Transverse colon (tissue), 4 donors: ENCODE measurements at places on chromosomes 12 and 14. TPM values are rescaled to one million over a fixed set of nuclear protein-coding genes. Genes with fewer than 3 reads are reported as not detected.

- no peak overlapping the region for H3K4me3 ChIP-seq
- peaks cover 7% of the 10 kb centered on the region for H3K4me1 ChIP-seq
- DNase-seq = no peak
- no peaks in the 10 kb centered on the region for H3K27me3 ChIP-seq
- no peak overlapping the region for H3K27ac ChIP-seq
- no peaks in the 10 kb centered on the region for H3K36me3 ChIP-seq
These were observed 80.1 kb downstream of the CHST11 start for GRCh38 chr12:104536841-104537240.

GRCh38 chr12:6532927-6533652 is 1.2 kb upstream of the GAPDH start:
- no peaks in the 10 kb centered on the region for H3K27me3 ChIP-seq
- peak; percentile 73 for DNase-seq
- peaks cover 33% of the 10 kb centered on the region for H3K4me1 ChIP-seq
- H3K36me3 ChIP-seq = no peaks in the 10 kb centered on the region
- H3K4me3 ChIP-seq = peak overlapping the region; percentile 72

- no peak overlapping the region for H3K4me3 ChIP-seq
- H3K27me3 ChIP-seq = no peaks in the 10 kb centered on the region
- no peak for DNase-seq
- peaks cover 19% of the 10 kb centered on the region for H3K4me1 ChIP-seq
These were observed 12.8 kb downstream of the DIP2B start for GRCh38 chr12:50517421-50518048.

The GUCY2C gene
- total RNA-seq = 69.4 TPM

- no peak overlapping the region for H3K4me3 ChIP-seq
- no peak overlapping the region for H3K27ac ChIP-seq
- H3K4me1 ChIP-seq = peaks cover 9% of the 10 kb centered on the region
- no peaks in the 10 kb centered on the region for H3K27me3 ChIP-seq
- DNase-seq = no peak
- no peaks in the 10 kb centered on the region for H3K36me3 ChIP-seq
These were observed 1117.6 kb upstream of the TMEM132C start for GRCh38 chr12:127149226-127149964.

DNA sequence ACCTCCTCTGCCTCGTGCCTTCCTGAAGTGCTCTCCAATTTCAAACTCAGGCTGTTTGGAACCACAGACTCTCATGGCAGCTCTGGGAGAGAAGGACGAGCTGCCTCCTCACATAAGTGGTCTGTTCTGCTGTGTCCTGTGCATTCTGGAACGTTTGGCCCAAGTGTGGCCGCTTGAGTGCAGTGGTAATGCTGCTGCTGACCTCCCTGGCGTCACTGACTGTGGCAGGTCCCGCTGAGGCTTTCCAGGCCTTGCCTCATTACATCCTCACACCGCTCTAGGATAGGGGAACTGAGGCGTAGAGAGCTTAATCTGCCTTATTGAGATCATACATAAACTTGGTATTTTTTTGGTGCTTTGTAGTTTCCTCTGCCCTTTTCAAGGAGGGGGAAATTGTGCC is 14.2 kb downstream of the CCDC92 start:
- H3K36me3 ChIP-seq = no peaks in the 10 kb centered on the region
- no peaks in the 10 kb centered on the region for H3K27me3 ChIP-seq
- no peak overlapping the region for H3K4me3 ChIP-seq
- no peak for DNase-seq
- peaks cover 24% of the 10 kb centered on the region for H3K4me1 ChIP-seq

- peaks cover 3% of the 10 kb centered on the region for H3K4me1 ChIP-seq
- DNase-seq = no peak
- no peak overlapping the region for H3K4me3 ChIP-seq
- H3K27me3 ChIP-seq = no peaks in the 10 kb centered on the region
These were observed 27.5 kb downstream of the ADGRD1 start for GRCh38 chr12:130981074-130981742.

DNA sequence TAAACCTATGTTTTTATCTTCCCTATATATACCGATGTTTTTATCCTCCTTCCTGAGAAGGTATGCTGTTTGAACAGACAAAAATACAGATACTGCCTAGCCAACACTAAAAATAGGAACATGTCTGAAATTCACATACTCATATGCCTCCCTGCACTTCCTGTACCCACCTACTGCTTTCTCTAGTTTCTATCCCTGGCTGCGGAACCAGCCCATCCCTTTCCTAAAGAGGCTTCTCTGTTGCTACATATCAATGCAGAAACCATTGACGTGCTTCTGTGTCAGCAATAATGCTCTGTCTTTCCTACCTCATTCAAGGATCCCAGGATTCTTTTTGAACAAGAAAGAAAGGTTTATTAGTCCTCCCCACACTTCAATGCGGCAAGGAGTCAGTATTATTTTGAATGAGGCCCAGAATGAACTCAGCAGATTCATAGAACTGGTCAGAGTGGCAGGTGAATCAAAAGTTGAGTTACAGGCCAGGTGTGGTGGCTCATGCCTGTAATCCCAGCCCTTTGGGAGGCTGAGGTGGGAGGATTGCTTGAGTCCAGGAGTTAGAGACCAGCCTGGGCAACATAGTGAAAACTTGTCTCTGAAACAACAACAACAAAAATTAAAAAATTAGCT is 67.8 kb upstream of the NAP1L1 start:
- H3K27me3 ChIP-seq = no peaks in the 10 kb centered on the region
- no peaks in the 10 kb centered on the region for H3K36me3 ChIP-seq
- H3K4me3 ChIP-seq = no peak overlapping the region
- peak; percentile 8 for DNase-seq
- no peak overlapping the region for H3K27ac ChIP-seq
- H3K4me1 ChIP-seq = no peaks in the 10 kb centered on the region

- H3K27ac ChIP-seq = no peak overlapping the region
- H3K27me3 ChIP-seq = peaks cover 100% of the 10 kb centered on the region
- H3K4me3 ChIP-seq = no peak overlapping the region
These were observed 2.0 kb upstream of the SIX1 start for GRCh38 chr14:60651086-60651795.

- H3K27ac ChIP-seq = peak overlapping the region; percentile 94
- H3K36me3 ChIP-seq = no peaks in the 10 kb centered on the region
- H3K4me3 ChIP-seq = no peak overlapping the region
These were observed 980 bp upstream of the LTBR start for GRCh38 chr12:6382982-6383381.

- H3K4me3 ChIP-seq = no peak overlapping the region
- H3K36me3 ChIP-seq = no peaks in the 10 kb centered on the region
- no peak for DNase-seq
- no peak overlapping the region for H3K27ac ChIP-seq
- no peaks in the 10 kb centered on the region for H3K4me1 ChIP-seq
These were observed 36.8 kb downstream of the CCDC177 start for GRCh38 chr14:69537900-69538299.

- peak within 1 kb of the TSS; percentile 83 for H3K4me3 ChIP-seq
- peak within 1 kb of the TSS; percentile 83 for H3K27ac ChIP-seq
- no peaks in the 10 kb centered on the region for H3K36me3 ChIP-seq
These were observed at the start of gene AKAP5 for GRCh38 chr14:64465191-64465822. Gene AKAP5, plus strand, starts transcription at chr14:64465499. Its CDS starts 2,896 bp downstream, at chr14:64468395.

DNA sequence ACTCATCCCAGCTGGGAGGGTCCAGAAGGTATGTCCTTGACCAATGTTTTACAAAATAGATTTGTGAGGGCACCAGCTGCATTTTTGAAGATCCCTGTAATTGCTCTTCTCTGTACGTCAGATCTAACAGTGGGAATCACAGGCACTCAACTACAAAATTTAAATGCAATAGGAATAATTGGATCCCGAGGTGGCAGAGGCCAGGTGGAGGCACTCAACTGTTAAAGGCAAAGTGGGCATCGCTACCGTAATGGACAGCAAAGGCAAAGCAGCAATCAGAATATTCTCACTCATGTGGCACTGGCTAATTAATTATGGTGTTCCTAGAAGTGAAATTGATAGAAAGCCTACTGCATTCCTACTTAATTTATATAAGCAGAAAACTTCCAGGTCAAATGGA is 27.9 kb upstream of the PSMC1 start:
- DNase-seq = no peak
- H3K4me3 ChIP-seq = no peak overlapping the region
- no peaks in the 10 kb centered on the region for H3K36me3 ChIP-seq
- H3K27ac ChIP-seq = no peak overlapping the region

The TMEM30B gene
- 50.4 TPM for total RNA-seq

DNA sequence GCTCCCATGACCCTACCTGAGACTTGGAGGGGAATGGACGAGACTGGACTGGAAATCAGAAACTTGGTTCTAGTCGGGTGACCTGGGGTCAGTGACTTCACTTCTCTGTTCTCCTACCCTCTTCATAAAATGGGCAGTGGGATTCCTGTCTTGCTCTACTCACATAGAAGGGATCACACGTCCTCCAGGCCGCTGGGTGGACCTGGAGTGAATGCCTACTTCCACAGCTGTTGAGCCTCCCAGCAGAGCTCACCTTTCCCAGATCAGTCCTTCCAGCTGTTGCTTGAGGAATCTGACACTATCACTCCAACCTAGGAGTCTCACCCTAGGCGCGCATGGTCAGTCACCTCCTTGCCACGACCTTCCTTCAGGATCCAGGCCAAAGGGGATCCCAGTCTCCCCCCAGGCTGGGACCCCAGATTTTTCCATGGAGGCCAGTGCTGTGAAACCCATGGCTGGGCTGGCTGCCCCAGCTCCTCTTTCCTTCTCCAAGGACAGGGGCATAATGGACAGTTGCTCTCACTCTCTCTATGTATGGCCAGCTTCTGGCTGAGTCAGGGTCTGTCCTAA is 637 bp downstream of the ACVRL1 start:
- H3K4me3 ChIP-seq = peak overlapping the region; percentile 18
- no peak for DNase-seq
- H3K27ac ChIP-seq = peak overlapping the region; percentile 80

The CCDC38 gene
- total RNA-seq = not detected

DNA sequence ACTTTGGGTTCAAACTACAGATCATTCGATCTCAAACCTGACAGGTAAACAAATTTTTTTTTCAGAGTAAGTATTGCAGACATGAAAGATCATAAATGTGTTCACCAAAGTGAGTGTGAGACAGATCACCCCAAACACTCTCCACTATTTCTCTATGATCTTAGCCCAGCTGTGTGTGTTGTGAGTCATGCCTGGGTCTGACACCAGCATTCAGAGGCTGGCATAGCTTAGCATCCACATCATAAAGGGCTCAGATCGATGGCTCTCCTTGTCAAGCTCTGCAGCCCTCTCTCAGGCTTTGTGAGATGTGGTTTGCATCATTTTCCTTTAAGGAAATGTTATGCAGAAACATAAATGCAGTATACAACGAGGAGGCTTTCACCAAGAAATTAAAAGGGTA is 164.9 kb downstream of the ETV6 start:
- H3K4me3 ChIP-seq = no peak overlapping the region
- H3K27ac ChIP-seq = no peak overlapping the region
- H3K36me3 ChIP-seq = no peaks in the 10 kb centered on the region
- H3K27me3 ChIP-seq = no peaks in the 10 kb centered on the region
- H3K4me1 ChIP-seq = peaks cover 43% of the 10 kb centered on the region
- no peak for DNase-seq

DNA sequence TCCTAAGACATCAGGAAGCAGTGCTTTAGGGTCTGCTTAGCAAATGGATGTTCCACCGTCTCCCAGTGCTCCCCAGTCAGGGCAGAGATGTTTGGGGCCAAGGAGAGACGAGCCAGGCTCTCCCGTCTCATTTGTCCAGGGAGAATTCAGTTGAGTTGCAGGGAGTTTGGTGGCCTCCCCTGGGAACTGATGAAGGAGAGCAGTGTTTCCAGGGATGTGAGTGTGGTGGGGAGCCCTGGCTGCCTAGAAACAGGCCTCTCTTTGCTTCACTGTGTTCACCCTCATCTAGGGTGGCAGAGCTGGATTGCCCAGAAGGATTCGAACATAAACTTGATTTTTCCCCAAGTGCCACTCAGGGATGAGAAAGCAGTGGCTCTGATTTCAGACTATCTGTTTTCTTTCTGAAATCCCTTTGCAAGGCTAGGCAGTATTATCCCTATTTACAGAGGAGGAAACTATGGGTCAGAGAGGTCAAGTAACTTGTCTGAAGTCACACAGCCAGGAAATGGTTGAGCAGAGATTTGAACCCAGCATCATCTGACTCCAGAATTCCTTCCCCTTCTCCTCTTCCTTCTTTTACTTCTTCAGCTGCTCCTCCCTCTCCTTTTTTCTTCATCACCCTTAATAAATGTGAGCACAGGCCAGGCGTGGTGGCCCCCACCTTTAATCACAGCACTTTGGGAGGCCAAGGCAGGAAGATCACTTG is 6.6 kb downstream of the TPCN1 start:
- H3K4me1 ChIP-seq = peaks cover 15% of the 10 kb centered on the region
- DNase-seq = no peak
- H3K27ac ChIP-seq = peak overlapping the region; percentile 2
- no peak overlapping the region for H3K4me3 ChIP-seq

DNA sequence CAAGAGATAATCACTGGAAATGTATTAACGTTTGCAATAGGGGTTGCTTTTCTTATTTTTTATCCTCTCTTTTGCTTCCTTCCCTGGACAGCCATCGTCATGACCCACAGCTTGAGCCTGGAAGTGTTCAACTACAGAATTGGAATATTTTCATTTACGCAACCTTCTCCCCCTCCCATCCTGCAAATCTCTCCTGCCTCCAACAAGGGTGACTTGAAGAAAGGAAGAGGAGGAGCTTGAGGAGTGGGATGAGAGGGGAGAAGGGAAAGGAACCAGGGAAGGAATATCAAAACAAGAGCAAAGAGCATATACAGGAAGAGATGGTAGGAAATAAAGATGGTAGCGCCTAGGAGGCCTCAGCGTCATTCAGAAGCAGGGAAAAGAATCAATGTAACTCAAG is 1.6 kb upstream of the MANSC4 start:
- no peak overlapping the region for H3K4me3 ChIP-seq
- H3K27ac ChIP-seq = peak overlapping the region; percentile 86
- no peak for DNase-seq
- no peaks in the 10 kb centered on the region for H3K36me3 ChIP-seq

GRCh38 chr12:124410354-124411175 is 115.7 kb downstream of the RFLNA start:
- no peak overlapping the region for H3K4me3 ChIP-seq
- DNase-seq = no peak
- H3K27me3 ChIP-seq = no peaks in the 10 kb centered on the region
- H3K4me1 ChIP-seq = peaks cover 44% of the 10 kb centered on the region
- H3K27ac ChIP-seq = peak overlapping the region; percentile 85
